ENCODE measurements at places on chromosomes 6 and 20.

DNA sequence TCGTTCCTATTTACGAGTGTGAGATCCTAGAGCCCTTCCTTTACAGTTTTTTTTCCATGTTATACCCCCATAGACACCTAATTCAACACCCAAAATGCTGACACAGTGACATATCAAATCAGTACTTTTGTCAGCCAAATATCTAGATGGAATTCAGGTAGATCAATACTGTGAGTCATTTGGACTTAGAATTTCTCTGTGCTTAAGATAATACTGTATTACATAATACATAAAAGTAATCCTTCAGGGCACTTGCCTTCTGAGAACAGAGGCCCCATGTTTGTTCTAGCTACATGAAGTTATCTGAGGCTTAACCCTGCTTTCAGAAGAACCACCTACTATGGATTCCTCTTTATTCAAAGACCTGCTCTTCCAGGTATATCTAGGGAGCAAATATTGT, 623.1 kb downstream of the PHF3 start:
- DNase-seq, result no peak

- DNase-seq, result no peak
Observed at GRCh38 chr6:168294901-168295300, 24.7 kb downstream of the DACT2 start.

- no peak for DNase-seq
Observed at GRCh38 chr6:96211341-96211740, 195.6 kb downstream of the FUT9 start.

DNA sequence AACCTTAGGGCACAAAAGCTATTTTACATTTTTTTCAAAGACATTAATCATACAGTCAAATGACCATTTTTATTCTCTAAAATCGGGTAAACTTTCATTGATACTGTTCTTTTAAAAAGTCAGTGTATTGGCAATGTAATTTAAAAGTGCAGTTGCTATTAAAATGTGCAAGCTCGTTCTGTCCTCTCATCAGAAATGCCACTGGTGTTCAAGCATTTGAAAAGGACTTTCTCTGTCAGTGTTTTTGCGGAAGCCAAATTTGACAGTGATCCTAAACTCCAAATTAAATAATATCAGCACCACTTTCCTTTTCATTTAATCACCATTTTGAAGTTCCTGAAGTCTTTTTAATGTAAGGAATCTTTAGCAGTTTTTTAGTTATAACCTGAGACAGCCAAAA, 69.6 kb downstream of the AFG1L start:
- no peak for DNase-seq

- DNase-seq, result no peak
Observed at GRCh38 chr20:1331801-1332453, 3.0 kb upstream of the SDCBP2 start.

GRCh38 chr6:127279815-127280214, 13.2 kb downstream of the RNF146 start:
- no peak for DNase-seq

All from hematopoietic multipotent progenitor cell treated with erythropoietin and hydrocortisone succinate and interleukin-3 and kit ligand, for 15 days (in vitro differentiated cells).